ENCODE measurements at places on chromosomes 1 and 21.

GRCh38 chr21:31733551-31734149, 1.7 kb upstream of the SCAF4 start:
- no peak for DNase-seq

- DNase-seq = no peak
These were observed 220.1 kb upstream of the VAMP3 start for GRCh38 chr1:7550981-7551380.

DNA sequence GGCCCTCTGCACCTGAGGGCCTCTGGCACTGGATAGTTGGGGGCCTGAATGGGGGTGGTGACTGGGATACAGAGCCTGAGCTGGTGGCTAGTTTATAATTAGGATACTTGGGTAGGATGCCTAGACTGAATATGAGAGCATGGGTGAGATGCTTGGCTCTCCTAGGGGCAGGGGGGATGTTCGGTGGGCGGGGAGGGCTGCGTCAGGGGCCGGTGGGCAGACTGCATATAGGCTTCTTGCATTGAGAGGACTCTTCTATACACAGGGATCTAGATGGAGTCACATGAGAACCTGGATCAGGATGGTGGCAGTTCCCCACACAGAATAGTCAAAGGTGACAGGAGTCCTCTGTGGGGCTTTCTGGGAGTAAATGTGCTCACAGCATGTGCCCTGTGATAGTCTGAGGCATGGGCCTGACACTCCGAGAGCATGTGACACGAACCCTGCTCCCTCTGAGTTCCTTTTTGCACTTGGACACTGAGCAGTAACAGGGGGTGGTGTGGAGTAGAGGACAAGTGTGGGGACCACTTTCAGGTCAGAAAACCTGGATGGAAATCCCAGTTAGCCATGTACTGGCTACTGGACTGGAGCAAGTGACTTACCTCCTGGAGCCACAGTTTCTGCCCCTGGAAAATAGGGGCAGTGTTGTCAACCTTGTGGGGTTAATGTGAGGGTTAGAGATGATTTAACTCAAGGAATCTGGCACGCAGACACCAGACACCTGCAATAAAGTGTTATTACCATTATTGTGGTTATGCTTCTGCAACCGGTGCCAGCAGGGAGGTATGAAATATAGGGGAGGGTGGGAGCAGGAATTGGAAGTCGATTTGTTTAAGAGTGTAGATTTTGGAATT, 2.2 kb downstream of the MAP7D1 start:
- DNase-seq = no peak

GRCh38 chr1:10615332-10615731, 140.6 kb downstream of the PEX14 start:
- no peak for DNase-seq

GRCh38 chr1:156608981-156609380, 7.7 kb upstream of the GPATCH4 start:
- DNase-seq = no peak

DNA sequence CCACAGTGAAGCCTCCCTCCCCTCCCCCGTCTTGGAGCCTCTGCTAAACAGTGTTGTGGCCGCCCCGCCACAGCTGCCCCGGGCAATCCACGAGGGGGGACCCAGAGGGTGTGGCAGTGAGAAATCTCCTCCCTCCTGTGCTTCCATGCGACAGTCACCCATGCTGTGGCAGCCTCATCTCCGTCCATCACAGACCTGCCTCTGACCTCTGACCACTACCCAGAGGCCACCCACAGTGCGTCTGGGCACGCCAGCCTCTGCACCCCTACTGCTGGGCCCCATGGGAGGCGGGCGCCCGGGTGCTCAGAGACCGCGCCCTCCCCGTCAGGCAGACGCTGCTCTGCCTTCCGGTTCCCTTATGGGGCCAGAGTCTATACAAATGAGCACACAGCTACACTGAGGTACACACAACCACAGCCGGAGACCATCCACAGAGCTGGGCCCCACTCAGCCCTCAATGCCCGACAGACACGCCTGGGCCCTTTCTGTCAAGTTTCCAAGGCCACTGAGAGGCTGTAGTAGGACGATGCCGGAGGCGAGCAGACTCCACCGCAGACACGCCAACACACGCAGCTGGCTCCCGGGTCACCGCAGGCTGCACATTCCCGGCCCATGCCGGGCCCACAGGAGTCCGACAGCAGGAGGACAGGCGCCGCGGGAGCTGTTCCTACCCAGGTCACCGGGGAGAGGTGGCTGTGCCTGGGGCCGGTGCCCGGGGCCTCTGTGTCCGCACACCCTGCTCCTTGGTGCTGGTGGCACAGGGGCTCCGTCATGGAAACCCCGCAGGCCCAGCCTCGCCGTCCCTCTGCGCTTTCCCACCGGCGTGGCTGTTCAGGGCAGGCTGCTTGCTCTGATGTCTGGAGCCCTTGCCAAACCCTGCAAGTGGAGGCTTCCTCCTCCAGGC, 23.9 kb upstream of the TMEM52 start:
- no peak for DNase-seq

DNA sequence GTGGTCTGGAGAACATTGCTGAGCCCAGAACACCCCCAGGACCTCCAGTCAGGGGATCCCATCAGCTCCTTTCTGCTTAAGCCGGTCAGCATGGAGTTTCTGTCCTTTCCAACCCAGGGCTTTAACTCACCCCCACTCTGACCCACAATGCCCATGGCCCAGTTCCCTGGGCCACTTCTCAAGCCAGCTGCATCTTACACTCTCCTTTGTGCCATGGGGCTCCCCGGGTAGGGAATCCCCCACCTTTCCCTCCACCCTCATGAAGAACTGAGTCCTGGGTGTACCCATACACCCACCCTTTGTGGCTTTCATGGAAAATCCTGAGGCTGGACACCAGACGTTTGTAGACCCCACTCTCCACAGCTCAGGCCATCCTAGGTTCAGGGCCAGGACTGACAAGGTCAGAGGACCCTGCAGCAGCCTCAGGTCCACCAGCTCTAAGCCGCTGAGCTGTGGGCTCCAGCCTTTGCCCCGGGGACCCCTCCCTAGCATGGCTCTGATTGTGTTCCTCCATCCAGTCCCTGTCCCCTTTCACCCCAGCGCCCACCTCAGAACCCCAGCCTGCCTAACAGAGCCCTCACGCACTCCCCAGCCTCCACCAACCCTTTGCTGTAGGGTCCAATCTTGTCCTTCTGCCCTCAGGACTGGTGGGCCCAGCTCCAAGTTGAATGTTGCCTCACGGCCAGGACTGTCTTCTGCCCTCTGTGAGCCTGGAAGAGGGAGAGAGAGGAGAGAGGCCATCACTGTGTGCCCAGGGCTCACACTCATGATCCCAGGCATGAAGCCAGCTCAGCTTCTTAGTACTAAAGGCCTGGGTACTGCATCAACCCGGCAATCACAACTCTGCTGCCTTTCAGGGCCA, 394.8 kb downstream of the MATN1 start:
- no peak for DNase-seq

GRCh38 chr1:164673584-164674214, 114.7 kb downstream of the PBX1 start:
- DNase-seq = peak; percentile 2

DNA sequence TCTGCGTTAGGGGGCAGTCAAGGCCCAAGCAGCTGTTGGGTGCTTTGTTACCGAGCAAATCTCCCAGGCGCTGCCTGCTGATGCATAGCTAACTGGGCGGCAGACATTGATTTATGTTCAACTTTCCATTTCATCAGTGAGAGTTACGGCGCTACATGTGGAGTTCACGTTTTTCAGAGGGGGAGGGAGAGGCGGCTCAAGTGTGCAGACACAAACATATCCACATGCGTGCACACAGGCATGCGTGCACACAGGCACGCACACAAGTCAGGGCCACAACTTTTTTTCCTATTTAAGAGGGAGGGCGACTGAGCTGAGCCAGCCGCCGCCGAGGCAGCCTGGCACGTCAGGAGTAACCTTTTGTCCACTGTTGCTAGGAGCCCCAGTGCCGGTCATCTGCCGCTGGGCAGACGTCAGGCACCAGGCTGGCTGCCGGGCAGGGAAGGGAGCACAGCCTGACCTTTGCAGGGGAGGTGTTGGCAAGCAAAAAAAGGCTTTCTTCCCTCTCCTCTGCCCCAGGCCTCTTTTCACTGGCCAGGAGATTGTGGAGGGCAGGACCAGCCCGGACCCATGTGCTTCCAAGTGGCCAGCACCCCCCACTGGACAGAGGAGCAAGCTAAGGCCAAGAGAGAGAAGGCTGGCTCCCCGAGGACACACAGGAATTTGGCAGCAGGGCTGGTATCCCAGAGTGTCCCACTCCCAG, 73.3 kb downstream of the MRPL37 start:
- DNase-seq = peak; percentile 88

GRCh38 chr1:230292689-230293389, 133.3 kb downstream of the PGBD5 start:
- no peak for DNase-seq

- peak; percentile 83 for DNase-seq
These were observed 34.1 kb downstream of the EGLN1 start for GRCh38 chr1:231387770-231388669.

DNA sequence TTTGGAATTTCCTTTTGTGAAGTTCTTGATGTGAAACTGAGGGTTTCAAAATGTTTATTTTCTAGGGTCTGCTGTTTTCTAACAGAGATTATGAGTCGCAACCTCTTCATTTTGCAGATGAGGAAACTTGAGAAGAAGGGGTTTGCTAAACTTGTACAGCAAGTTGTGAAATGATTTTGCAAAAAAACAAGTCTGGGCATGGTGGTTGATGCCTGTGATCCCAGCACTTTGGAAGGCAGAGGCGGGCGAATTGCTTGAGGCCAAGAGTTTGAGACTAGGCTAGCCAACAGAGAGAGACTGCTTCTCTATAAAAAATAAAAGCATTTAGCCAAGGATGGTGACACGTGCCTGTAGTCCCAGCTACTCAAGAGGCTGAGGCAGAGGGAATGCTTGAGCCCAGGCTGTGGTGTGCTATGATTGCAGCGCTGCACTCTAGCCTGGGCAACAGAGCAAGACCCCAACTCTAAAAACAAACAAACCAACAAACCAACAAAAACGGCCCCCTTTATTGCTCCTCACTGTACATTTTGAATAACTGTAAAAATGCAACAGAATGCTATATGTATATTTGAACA, 9.9 kb downstream of the TRIM67 start:
- peak; percentile 60 for DNase-seq

DNA sequence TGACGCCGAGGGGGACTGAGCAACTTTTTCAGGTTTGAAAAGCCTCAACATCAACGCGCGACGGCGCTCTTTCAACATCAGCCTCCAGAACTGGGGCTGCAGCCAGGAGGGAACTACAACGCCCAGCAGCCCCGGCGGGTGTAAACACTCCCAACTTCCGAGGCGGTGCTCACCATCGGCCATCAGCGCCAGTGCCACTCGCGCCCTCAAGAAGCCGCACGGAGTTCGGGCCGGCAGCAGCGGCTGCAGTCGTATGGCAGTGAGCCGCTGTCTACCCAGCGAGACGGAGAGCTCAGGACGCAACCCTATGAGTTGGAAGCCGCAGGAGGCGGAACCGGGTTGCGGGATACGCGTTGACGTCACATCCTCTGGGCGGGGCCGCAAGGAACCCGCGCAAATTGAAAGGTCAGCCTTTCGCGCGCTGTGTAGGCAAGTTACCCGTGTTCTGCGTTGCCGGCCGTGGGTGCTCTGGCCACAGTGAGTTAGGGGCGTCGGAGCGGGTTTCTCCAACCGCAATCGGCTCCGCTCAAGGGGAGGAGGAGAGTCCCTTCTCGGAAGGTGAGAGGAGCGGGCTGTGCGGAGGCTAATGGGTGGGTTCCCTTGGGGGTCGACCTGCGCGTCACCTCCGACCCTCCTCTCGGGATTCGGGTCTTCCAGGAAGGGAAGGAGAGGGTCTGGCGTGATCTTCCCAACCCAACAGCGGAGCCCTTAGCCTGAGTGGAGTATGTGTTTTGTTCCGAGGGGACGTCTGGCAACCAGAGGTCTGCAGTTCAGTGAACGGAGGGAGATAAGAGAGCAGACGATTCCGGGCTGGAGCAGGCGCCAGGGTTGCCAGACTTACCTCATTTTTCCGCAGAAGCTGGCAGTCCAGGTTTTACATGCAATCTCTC, at the start of gene EXO1:
Gene EXO1, plus strand, starts transcription at position 409 of the 890 bp plus-strand sequence. CDS start 2,222 bp downstream, outside the sequence.
- DNase-seq = peak; percentile 94
